Right forelimb (tissue), 1 donor: ENCODE measurements at places on chromosomes 7 and 10.
A peak's percentile ranks its signal among the peaks of the same experiment; 100 is the strongest.

DNA sequence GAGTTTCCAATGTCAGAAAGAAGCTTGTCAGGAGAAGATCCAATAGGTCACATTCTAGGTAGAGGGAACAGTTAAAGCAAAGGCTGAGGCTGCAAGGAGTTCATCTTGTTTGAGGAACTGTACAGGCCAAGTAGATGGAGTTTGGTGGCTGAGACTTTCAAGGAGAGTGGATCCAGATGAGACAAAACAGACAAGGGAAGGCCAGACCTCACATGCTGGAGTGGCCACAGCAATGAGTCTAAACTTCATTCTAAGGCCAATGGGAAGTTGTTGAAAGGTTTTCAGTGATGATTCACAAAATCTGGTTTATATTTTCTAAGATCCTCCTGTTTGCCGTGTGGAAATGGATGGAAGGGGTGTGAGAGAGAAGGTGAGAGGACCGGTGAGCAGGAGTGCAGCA lies 40.0 kb downstream of the EPDR1 start:
- DNase-seq, result no peak

DNA sequence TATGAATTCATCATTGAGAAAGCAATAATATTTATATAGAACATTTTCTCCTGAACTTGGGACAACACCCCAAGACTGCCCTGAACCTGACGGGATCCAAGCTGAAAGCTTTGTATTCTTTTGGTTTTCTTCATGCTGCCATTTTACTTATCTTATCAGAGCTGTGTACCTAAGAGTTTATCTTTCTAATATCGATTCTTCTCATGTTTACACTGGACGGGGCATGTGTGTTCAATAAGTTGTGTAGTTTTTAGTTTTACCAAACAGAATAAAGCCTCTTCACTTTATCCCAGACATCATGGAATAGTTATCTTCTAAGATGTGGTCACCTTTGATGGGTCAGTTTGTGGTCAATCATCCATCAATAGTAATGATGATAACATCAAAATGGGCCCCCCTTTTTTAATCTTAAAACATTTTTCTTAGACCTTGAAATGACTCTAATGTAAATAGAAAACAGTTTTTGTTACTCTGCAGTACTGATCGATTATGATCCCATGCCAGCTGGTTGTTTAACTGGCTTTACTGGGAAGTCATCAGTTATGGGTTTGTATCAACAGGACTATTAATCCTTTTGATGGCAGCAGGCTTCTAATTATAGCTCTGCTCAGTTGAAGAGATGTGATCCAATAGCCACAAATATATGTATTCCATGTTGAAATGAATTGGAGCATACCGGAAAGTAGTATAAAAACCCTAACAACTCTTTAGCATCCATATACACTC lies 446.1 kb downstream of the KCNMA1 start:
- no peak for DNase-seq

- DNase-seq, result no peak
Measured at GRCh38 chr10:99369126-99369525, 40.0 kb downstream of the CNNM1 start.

- DNase-seq, result no peak
Measured at GRCh38 chr7:158076656-158077055, 511.0 kb downstream of the PTPRN2 start.

- DNase-seq, result no peak
Measured at GRCh38 chr7:5708271-5708670, 73.2 kb downstream of the RNF216 start.

DNA sequence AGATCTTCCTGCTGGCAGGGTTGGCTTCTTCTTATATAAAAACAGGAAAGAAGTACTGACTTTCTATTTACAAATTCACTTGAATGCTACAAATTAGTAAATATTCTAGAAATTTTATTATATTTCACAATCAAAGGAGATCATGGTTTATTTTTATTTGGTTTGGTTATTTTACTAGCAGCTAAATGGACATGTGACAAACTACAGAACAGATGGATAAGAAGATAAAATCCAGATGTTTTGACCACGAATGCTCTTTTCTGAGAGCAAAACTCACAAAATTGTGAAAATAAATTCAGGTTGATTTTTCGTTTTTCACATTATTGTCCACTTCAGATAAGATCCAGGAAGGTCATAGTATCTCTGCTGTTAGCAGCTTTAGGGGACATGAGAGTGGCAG lies 55.4 kb downstream of the CACNA2D1 start:
- no peak for DNase-seq

GRCh38 chr7:88072715-88073055 lies 138.6 kb downstream of the ADAM22 start:
- no peak for DNase-seq

DNA sequence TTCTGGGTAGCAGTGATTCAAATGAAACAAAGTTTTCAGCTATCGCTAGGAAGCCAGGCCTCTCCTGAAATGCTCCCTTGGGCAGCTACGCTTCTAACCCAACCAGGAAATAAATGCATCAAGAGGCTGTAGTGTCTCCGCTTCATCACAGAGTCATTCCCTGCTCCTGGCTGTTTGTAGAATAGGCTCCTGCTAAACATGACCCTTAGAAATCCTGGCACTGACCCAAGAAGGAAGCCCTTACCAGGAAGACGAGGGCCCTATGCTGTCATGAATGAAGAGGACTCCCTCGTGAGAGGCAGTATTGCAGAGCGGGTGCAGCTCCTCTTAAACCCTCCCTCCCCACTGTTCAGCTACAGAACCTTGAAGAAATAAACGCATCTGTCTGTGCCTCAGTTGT lies 48.3 kb downstream of the NOD1 start:
- no peak for DNase-seq

- DNase-seq, result no peak
Measured at GRCh38 chr10:28545967-28546644, 13.2 kb downstream of the WAC start.

DNA sequence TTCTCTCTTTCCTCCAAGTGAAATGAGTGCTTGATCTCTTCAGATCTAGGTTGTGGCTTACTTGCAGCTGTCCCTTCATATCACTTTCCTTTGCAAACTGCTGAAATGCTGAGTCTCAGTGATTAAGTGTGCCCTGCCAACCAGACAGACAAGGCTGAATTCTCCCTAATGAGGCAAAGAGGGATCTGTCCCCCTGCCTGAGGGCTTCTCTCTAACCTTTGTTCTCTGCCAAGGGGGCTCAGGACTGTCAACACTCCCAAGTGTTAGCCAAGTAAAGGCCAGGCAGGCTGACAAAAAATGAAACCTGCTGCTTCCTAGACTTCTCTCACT lies at the start of gene MSS51:
TSS of gene MSS51 (minus strand) at position 24 of the 330 bp plus-strand sequence. CDS start 5,277 bp downstream, outside the sequence.
- DNase-seq, result no peak

- no peak for DNase-seq
Measured at GRCh38 chr7:108247614-108248013, 117.5 kb upstream of the LAMB4 start.

- DNase-seq, result no peak
Measured at GRCh38 chr10:13390604-13391522, 42.8 kb upstream of the SEPHS1 start.

DNA sequence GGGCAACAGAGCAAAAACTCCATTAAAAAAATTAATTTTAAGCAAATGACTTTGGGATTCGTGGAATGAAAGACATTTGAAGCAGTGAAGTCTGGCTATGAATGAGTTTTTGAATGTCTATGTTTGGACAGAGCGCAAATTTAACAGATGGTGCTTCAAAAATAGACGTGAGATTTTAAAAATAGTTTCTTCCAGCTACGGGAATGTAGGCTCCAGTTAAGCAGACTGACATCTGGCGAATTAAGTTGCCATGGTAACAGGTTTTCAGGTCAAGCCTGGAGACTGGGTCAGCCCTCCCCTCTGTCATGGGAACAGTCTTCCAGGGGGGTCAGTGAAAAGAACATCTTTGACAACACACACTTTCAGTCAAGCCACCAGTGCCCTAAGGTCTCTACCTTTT lies 62.0 kb downstream of the MYOF start:
- DNase-seq, result peak; percentile 62

GRCh38 chr7:73700069-73700423 lies 16.6 kb downstream of the BUD23 start:
- DNase-seq, result no peak

DNA sequence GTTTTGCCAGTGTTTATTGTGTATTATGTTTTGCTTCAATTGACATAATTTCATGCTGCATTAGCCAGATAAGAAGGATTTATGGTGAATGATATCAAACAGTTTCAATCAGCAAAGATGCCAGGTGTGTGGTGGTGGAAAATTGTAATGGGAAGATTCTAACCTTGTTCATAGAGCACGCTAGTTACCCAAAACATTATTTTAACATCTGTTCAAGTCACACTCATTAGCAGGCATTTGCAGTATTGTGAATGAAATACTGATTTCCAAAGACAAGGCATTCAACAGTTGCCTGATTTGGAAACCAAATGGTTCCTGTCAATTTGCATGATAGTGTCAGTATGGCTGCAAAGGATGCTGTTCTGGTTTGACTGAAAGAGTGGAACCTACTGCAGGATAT lies 129.7 kb downstream of the EPC1 start:
- no peak for DNase-seq

GRCh38 chr7:132933072-132933458 lies 148.8 kb downstream of the CHCHD3 start:
- no peak for DNase-seq

DNA sequence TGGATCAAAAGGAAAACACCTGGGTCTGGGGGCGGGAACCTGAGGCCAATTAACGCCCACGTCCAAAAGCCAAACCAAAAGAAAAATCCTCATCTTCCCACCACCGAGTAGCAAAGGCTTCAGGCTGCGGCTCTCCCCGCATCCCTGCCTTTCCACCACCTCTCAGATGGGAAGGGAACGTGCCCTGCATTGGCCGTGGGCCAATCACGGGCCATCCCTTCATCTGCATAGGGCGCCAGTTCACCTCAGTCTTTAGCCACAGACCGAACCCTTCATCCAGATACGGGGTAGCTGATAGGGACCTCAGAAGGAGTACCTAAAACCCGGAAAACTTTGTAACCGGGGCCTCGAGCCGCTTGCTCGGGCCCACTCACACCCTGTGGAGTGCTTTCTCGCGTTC lies 626 bp downstream of the PRPF18 start:
- no peak for DNase-seq

- DNase-seq, result no peak
Measured at GRCh38 chr7:74483402-74484336, 30.0 kb downstream of the GTF2IRD1 start.

GRCh38 chr7:26965724-26966123 lies 101.3 kb upstream of the SKAP2 start:
- DNase-seq, result no peak

- DNase-seq, result no peak
Measured at GRCh38 chr10:79129361-79129997, 60.7 kb downstream of the ZMIZ1 start.

DNA sequence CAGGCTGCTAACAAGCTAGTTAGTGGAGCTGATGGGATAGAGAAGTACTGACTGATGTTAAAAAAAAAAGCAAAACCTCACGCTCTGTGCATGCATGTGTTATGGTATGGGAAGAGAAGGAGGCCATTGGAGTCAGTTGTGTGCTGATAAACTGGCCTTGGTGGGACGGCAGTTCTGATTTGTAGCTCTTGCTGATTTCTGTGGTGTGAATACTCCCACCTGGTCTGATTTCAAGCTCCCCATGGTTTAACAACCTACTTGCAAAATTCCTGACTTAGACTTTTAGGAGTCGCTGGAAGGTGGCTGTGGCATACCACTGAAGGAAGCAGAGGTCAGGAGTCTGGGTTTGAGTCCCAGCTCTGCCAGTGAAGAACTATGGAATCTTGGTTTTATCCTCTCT lies 15.2 kb downstream of the CAMK1D start:
- DNase-seq, result no peak

DNA sequence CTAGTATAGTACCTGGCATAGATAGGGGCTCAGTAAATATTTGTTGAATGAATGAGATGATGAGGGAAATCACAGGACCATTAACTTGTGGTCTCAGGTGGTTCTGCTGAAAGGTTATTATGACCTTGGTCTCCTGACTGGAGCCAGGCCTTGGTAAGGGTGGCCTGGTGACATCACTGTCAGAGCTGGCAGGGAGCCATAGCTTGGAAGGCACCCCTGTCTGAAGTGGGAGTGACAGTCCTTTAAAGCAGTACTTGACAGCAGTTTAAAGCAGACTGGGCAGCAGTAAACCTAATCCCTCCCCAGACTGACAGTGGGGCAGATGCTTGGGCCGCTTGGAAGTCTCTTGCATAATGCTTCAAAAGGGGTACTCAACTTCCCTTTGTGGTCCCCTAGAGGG lies 13.4 kb downstream of the DPCD start:
- no peak for DNase-seq

DNA sequence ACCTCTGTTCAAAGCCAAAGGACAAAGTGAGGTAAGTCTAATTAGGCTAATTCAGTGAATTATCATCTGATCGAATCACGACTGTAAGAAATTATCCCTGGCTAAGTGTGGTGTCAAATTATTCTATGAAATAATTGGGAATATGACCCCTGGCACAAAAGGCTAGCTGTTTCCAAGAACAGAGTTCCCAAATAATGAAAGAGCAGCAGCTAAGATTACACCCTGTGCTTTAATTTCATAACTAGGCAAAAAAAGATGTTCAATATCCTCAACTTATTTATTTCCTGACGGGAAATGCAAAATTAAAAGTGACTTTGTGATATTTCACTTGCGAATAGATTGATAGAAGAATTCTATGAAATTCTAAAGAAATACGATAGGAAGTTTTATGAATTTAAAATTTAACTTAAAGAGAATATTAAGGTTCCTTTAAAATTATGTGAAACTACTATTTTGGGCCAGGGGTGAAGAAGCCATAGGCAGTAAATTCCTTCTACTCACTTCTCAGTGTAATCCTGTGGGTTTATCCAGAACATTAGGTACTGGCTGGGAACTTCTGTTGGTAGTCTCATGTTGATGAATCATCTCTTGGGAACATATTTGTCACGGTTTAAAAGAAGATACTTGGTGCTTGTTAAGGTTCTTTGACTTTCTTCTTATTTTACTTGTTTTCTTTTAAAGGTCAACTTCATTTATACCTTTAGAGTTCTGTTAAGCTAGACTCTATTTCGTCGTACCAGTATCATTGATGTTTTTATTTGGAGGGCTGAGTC lies 148.5 kb downstream of the POLR1F start:
- no peak for DNase-seq

DNA sequence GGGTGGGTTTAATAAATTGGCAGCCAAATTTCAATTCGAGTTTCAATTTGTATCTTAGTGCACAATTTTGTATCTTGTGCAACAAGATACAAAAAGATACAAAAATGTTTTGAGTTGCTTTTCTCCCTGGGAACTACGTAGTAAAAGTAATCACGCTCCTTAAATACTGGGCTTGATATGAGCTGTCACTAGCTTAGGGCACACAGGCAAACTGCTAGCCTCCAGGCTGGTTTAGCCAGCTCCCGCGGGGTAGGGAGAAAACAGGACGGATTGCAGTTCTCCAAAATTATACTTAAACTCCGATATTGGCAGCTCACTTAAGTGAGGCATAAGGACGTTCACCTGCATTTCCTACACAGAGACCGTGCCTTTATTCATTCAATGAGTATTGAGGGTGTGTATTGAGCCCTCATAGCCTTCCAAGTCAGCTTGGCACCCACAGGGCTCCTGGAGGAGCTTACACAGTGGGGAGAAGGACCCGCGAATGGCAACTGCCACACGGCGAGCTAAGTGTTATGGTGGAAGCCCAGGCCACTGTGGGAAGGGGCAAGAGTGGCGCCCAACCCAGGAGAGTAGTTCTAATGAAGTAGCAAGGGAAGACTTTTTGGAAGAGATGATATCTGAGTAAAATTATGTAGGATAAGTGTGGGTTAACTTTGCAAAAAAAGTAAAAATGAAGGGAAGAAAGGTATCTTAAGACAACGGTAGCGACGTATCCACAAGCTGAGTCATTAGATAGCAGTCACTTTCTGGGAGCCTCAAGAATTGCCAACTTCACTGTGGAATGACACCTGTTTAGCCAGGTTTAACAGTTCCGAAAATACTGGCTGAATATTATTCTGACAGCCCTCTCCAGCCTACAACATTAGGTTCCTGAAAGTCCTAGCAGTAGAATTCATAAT lies 1.6 kb upstream of the EPC1 start:
- DNase-seq, result no peak
